ENCODE measurements at places on chromosomes 3 and 15.

DNA sequence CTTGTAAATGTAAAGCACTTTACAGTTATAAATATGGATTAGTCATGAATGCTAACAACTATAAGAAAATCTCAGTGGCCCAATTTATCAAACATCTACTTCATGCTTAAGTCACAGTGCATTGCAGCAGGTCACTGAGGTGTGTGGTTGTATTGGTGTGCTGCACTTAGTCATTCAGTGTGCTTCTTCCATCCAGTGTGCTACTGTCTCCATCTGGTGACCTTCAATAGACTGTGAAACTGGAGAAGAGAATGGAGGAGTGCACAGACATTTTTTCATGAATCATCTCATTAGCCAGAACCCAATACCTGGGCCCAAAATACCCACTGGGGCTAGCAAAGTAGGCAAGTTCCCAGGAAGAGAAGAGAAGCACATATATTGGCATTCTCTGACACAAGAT is 199.6 kb downstream of the SHOX2 start:
- no peak for DNase-seq

- DNase-seq, result no peak
These were observed 61.2 kb downstream of the CLDN1 start for GRCh38 chr3:190261015-190261414.

DNA sequence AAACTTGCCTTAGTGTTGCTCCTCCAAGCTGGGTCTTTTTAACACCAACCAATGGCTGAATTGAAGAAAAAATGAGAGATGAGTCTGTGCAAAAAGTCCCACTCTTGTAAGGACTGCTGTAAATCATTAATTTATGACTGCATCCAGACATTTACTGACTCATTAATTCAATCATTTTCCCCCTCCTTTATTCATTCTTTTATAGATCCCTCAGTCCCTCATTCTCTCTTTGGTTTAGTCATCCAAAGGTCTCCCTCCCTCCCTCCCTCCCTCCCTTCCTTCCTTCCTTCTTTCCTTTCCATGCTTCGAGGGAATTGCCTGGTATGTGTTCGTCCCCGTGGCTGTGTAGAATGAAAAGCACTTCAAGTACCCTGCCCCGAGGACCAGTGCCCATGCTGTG is 35.3 kb upstream of the MRPS22 start:
- no peak for DNase-seq

DNA sequence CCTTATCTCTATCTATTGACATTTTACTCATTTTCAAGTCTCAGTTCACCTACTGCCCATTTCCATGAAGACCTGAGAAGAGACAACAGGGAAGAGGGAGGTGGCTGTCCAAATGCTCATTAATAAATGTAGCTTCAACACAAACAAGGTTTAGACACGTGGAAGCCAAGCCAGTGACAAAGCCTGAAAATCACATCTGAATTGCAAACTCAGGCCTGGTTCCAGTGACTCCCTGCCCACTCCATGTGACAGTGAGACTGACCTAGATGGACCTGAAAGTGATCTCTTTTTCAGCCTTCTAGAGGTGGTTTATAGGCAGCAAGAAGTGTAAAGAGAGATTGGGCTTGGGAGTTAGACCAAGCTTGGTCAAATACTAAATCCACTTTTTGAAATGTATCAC is 126.6 kb upstream of the BCL6 start:
- DNase-seq, result no peak

DNA sequence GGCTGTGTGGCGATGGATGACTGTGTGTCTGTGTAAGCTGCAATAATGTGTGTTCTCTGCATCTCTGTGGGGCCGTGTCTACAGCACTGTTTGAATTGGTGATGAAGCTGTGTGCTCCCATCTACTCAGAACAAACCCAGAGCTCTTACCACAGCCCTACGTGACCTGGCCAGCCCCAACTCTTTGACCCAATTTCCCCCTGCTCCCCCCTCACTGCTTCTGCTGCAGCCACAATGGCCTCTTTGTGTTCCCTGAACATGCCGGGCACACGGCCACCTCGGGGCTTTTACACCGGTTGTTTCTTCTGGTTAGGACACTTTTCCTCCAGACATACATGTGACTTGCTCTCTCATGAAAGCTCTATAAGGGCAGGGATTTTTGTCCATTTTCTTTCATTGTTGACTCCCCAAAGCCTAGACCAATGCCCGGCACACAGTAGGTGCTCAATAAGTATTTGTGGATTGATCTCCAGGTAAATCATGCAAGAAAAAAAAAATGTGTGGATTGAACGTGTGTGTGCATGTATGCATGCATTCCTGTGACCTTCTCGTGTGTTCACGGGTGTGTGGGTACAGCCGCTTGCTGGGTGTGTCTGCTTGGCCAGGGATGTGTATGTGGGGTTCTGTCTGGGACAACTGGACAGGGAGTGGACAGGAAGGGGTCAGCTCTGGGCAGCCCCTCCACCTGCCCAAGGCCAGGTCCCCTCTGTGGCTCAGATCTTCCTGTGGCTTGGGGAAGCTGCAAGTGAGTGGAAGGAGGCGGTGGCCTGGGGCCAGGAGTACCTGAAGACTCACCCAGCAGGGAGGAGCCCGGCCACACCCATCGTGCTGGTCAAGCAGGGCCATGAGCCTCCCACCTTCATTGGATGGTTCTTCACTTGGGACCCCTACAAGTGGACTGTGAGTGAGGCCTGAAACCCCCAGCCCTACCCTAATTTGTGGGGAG is 14.8 kb downstream of the VILL start:
- no peak for DNase-seq

GRCh38 chr3:187262360-187262759 is 29.2 kb downstream of the MASP1 start:
- no peak for DNase-seq

GRCh38 chr3:197490098-197491058 is 65.4 kb downstream of the BDH1 start:
- no peak for DNase-seq

DNA sequence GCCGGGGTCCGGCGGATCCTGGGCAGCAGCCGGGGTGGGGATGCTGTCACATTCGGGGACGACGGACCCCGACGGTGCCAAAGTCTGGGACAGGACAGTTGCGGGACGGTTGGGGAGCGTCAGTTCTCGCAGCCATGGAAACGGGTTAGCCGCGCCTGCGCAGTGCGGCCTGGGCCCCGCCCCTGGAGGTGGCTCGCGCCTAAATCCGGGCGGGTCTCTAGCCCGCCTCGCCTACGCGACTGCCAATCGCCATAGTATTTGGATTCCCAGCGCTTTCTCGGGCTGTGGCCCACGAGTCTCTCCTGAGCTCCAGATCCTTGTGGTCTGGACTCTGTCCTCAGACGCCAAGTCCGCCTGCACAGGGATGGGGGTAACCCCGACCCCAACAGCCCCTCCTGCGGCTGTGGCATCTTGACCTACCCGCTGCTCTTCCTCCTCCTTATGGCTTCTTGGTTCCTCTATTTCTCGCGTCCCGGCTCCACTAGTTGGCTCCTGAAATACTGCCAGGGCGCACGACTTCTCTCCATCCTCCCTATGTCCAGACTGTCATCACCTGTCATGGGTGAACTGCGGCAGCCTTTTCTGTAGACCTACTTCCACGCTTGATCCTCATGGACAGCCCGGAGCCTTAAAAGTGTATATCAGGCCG is at the start of gene ZMYND10:
TSS of gene ZMYND10 (minus strand) at position 147 of the 649 bp plus-strand sequence. CDS start 153 bp downstream, outside the sequence.
- peak; percentile 48 for DNase-seq

DNA sequence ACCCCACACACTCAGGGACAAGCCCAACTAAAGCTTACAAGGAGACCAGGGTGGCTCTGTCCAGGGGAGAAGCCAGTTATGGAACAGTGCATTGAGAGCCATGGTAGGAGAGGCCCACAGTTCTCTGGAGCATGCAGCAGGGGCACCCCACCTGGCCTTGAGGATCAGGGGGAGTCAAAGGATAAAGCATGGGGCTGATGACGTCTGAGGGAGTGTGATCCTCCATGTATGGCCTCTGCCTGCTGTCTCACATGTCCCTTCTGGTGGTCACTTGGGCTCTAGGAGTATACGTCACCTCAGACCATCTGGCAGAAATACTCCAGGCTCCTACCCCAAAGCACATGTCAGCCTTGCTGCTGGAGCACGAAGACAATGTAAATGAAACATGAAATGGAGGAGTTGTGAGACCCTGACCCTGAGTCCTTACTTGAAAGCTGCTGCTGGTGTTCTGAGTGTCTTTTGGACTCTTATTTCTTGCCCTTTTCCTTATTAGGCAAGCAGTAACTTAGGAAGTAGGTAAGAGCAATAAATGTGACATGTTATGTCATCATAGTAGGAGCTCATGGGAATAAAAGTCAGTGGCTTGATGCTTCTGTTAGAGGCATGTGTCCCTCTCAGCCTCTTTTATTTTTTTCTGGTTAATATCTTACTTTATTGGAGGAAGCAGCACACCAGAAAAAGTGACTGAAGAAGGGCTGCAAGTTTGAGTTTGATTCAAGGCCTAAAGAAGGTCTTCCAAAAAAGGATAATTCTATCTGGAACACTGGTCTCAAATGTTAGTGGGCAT is 15.5 kb downstream of the SRPRB start:
- no peak for DNase-seq
